ENCODE measurements at places on chromosomes 13 and 19.

GRCh38 chr19:32294871-32295438 lies 50.5 kb upstream of the ZNF507 start:
- DNase-seq: no peak

DNA sequence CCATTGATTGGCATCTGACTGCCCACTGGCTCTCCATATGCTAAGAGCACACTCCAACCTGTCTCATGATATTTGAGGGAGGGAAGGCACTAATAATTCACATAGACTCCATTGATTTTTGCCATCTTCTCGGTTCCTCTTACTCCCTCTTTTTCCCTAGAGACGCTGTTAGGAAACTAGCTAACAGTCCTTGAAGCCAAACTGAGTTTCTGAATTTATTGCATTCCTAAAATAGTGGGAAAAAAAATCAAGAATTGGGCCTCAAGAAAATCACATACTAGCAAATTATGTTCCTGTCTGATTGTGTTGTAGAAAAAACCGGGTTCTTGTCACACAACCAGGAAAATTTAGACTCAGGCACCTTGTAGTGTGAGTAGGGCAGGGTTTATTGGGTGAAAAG lies 86.4 kb upstream of the SLC7A1 start:
- no peak for DNase-seq

- no peak for DNase-seq
Observed at GRCh38 chr13:113855012-113855921, 8.6 kb downstream of the GAS6 start.

GRCh38 chr13:106139377-106139776 lies 396.1 kb downstream of the EFNB2 start:
- DNase-seq: no peak

GRCh38 chr19:40592170-40592569 lies 9.0 kb upstream of the LTBP4 start:
- peak; percentile 42 for DNase-seq

- DNase-seq: no peak
Observed at GRCh38 chr19:48595171-48595570, 11.4 kb upstream of the SPACA4 start.

DNA sequence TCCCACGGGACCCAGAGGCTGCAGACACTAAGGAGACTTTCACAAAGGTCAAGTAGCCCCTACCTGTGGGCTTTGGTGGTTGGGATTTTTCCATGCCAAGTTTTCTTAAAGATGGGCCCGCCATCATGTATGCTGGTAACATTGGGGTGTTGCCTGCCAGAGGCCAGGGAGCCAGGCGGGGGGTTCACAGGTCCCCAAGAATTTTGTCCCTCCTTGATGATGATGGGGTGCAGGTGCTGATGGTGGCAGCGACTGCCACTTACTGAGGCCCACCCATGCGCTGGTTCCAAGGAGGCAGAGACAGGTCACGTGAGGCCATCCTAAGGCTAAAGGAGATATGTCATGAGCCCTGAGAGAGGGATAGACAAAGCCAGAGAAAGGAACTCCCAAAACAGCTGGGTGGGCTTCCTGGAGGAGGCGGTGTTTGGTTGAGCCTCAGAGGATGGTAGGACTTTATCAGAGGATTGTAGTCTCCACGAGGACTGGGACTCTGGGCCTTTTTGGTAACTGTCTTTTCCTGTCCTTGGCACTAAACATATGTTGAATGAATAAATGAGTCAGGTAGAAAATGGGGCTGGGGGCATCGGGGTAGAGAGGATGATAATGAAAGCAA lies 14.4 kb downstream of the PLEKHF1 start:
- no peak for DNase-seq

DNA sequence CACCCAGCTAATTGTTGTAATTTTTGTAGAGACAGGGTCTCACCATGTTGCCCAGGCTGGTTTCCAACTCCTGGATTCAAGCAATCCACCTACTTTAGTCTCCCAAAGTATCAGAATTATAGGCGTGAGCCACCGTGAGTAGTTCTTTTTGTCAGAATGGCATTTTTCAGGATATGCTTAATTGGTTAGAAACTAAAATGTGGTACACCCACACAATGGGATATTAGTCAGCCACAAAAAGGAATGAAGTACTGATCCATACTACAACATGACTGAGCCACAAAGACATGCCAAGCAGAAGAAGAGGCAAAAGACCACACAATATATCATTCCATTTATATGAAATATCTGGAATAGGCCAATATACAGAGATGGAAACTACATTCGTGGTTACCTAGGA lies 41.7 kb upstream of the MAP3K10 start:
- no peak for DNase-seq

DNA sequence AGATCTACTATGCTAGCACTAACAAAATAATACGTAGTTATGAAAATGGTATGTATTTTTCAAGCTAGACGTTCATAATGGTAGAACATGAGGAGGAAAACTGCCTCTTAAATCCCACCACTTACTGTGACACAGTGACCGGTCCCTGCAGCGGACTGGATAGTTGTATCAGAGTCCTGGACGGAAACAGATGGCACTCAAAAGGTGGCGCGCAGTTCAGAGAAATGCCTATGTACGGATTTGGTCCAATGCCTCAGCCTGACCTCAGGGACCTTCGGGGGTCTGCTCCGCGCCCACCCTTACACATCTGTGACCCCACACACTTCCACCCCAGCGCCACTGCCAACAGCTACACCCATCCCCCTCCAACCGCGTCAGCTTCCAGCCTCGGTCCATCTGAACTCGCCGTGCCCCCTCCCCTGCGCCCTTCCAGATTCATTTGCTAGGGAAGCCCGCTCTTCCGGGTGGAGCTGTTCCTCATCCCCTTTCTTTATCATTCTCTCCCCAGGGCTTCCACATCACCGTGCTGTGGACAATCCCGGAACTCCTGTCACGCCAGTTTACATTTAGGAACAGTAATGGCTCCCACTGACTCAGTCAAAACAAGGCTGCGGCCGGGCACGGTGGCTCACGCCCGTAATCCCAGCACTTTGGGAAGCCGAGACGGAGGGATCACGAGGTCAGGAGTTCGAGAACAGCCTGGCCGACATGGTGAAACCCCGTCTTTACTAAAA lies 792 bp upstream of the LENG8 start:
- DNase-seq: peak; percentile 50

GRCh38 chr13:30805603-30806011 lies 70.3 kb downstream of the ALOX5AP start:
- no peak for DNase-seq

DNA sequence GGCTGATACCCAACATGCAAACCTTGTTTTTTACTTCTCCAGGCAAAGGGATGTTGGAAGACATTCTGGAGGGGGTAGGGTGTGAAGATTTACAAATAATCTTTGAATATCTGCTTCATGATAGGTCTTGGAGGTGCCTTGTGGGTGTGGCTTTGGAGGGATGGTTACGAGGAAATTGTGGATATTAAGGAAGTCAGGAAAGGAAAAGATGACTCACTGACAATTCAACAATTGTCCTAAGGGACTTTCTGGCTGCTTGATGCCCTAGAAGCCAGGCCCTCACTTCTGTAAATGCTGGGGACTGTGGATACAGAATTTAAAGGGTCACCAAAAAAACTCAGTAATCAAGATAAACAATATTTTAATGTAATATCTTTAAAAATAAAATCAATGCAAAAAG lies 37.4 kb upstream of the ZNF527 start:
- DNase-seq: no peak

- no peak for DNase-seq
Observed at GRCh38 chr13:34634448-34634847, 307.6 kb upstream of the NBEA start.

GRCh38 chr19:34217952-34218817 lies 36.2 kb upstream of the GARRE1 start:
- DNase-seq: peak; percentile 84

DNA sequence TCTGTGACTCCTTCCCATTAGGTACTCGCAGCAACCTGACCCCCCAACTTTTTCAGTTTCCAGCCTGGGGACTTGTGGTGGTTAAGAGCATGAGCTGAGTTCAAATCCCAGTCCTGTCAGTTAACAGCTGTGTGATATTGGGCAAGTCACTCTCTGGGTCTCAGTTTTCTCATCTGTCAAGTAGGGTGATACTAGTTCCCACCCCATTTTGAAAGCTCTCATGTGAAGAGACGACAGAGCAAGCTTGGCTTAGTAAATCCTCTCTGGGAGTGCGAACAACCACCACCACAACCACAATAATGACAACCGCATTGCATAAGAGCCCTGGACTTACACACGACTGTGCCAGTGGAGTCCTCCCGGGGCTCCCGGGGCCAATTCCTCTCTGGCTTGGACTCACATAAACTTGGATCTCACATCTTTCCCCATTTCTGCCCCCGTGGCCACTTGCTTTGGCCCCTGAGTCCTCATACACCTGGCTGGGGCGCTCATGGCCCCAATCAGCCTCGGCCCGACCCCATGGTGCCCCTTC lies 454 bp downstream of the BLVRB start:
- peak; percentile 92 for DNase-seq

DNA sequence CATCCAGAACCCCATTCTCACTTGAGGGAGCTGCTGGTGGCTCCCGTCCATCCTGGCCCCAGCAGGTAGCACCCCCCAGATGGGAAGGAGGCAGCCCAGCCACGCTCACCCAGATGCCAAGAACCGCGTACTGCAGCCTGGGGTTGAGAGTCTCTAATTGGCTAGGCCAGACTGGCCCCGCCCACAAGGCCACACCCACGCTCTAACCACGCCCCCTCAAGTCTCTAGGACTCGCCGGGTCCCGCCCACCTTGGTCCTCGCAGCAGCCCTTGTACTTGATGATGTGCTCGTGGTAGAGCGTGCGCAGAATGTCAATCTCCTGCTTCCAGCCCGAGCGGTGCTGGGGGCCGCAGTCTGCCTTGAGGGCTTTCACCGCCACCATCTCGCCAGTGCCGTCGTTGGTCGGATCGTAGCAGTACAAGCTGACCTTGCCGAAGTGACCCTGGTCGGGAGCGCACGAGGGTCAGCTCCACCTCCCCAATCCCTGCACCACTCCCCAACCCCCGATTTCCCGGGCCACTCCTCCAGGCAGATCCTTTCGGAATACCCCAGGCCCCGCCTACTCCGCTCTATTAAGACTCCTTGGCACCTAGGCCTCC lies 14.5 kb upstream of the ICAM3 start:
- DNase-seq: no peak

GRCh38 chr13:110126391-110126961 lies 180.5 kb downstream of the COL4A1 start:
- DNase-seq: no peak

DNA sequence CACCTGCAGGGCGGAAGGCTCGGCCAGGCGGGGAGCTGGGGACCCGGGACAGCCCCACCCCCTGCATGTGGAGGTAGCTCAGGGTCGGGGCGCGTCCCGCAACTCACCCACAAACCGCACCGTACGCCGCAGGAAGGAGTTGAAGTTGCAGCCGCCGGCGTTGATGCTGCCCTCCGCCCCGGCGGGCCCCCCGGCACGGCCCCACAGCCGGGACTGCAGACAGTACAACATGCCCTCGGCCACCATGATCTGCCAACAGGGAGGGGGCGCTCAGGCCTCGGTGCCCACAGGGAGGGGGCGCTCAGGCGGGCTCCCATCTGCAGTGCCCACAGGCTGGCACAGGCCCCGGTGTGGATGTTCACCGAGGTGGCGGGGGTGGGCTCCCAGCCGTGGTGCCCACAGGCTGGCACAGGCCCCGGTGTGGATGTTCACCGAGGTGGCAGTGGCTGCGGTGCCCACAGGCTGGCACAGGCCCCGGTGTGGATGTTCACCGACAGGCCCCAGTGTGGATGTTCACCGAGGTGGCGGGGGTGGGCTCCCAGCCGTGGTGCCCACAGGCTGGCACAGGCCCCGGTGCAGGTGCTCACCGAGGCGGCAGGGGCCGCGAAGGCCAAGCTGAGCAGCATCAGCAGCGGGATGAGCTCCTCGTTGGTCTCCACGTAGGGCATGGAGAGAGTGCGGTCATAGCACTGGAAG lies 6.5 kb downstream of the PLPPR3 start:
- no peak for DNase-seq

DNA sequence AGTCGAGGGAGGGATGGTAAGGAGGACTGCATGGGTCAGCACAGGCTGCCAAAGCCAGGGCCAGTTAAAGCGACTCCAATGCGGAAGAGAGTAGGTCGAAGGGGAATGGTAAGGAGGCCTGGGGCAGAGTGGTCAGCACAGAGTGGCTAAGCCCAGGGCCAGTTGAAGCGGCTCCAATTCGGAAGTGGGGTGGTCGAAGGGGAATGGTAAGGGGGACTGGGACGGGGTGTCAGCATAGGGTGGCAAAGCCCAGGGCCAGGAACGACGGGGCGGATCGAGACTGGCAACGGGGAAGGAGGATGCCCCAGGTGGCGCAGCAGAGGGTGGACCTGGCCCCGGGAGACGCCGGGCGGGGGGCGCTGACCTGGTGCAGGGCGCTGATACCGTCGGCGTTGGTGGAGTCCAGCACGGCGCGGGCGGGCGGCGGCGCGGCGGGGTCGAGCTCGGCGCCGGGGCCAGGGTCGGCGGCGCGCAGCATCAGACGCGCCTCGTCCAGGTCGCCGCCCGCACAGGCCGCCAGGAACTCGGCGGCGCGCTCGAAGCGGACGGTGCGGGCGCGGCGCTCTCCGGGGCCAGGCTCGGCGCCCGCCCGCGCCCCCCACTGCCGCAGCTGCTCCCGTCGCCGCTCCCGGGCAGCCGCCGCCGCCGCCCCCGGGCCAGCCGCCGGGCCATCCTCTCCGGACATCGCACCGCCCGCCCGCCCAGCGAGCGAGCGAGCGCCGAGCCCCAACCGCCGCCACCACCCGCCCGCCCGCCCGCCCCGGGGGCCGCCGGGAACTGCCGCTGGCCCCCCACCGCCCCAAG lies at the start of gene PPP1R12C:
TSS of gene PPP1R12C (minus strand) at position 779 of the 804 bp plus-strand sequence. CDS start at position 685, 94 bp downstream.
- no peak for DNase-seq

- no peak for DNase-seq
Observed at GRCh38 chr19:55603581-55604292, 1.7 kb upstream of the ZNF865 start.

- DNase-seq: no peak
Observed at GRCh38 chr19:11563532-11563931, 4.5 kb upstream of the ELOF1 start.
